Activated T-helper 1 cell treated with anti-CD3 and anti-CD28 coated beads, Interleukin-12 subunit alpha, Interleukin-12 subunit beta, Interleukin-2, Interleukin-4 antibody, amounts not matched to agents 30 ng/mL and 10 ng/mL and 1 ng/mL, durations not matched to agents 14 hours and 24 hours and 36 hours (primary cell): ENCODE measurements at places on chromosomes 2 and 18.
A peak's percentile ranks its signal among the peaks of the same experiment; 100 is the strongest.

GRCh38 chr2:46404181-46404759, 75.1 kb upstream of the TMEM247 start:
- no peak for DNase-seq
- H3K4me1 ChIP-seq = no peaks in the 10 kb centered on the region
- H3K36me3 ChIP-seq = no peaks in the 10 kb centered on the region

- peaks cover 13% of the 10 kb centered on the region for H3K4me1 ChIP-seq
- H3K4me3 ChIP-seq = no peak overlapping the region
- H3K27ac ChIP-seq = no peak overlapping the region
- DNase-seq = no peak
These were observed 67.5 kb downstream of the NYAP2 start for GRCh38 chr2:225466891-225467604.

GRCh38 chr2:41806286-41806685, 241.5 kb upstream of the PKDCC start:
- H3K27ac ChIP-seq = no peak overlapping the region
- H3K27me3 ChIP-seq = no peaks in the 10 kb centered on the region
- no peaks in the 10 kb centered on the region for H3K36me3 ChIP-seq
- H3K4me1 ChIP-seq = no peaks in the 10 kb centered on the region
- no peak overlapping the region for H3K4me3 ChIP-seq

DNA sequence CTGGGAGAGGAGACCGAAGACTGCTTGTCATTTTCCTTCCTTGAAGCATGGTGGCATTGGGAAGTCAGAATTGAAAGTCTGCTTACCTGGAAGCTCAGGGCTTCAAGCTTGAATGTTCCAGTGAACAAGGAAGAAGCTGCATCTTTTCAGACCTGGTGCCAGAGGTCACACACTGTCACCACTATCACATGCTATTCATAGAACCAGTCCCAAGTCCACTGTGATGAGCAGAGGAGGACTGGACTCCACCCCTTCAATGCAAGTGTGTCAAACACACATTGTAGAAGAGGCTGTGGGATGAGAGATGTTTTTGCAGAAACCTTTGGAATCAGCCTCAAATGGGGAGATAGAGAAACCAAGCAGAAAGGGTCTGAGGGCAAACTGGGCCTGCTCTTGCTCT, 81.4 kb downstream of the LYPD1 start:
- no peak for DNase-seq
- no peaks in the 10 kb centered on the region for H3K36me3 ChIP-seq
- no peak overlapping the region for H3K4me3 ChIP-seq
- no peaks in the 10 kb centered on the region for H3K27me3 ChIP-seq
- no peak overlapping the region for H3K27ac ChIP-seq
- H3K4me1 ChIP-seq = no peaks in the 10 kb centered on the region

DNA sequence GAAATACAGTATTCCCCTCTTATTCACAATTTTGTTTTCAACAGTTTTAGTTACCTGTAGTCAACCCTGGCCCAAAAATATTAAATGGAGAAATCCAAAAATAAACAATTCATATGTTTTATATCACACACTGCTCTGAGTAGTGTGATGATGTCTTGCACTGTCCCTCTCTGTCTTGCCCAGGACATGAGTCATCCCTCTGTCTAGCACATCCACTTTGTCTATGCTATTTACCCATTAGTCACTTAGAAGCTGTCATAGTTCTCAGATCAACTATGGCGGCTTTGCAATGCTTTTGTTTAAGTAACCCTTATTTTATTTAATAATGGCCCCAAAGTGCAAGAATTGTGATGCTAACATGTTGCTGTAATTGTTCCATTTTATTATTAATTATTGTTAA, 380.6 kb upstream of the REG3G start:
- H3K27me3 ChIP-seq = no peaks in the 10 kb centered on the region
- H3K4me3 ChIP-seq = no peak overlapping the region
- H3K4me1 ChIP-seq = no peaks in the 10 kb centered on the region
- H3K36me3 ChIP-seq = no peaks in the 10 kb centered on the region

GRCh38 chr2:100274566-100275199, 47.6 kb downstream of the LONRF2 start:
- DNase-seq = no peak
- H3K27me3 ChIP-seq = peaks cover 6% of the 10 kb centered on the region
- H3K4me1 ChIP-seq = peaks cover 6% of the 10 kb centered on the region

DNA sequence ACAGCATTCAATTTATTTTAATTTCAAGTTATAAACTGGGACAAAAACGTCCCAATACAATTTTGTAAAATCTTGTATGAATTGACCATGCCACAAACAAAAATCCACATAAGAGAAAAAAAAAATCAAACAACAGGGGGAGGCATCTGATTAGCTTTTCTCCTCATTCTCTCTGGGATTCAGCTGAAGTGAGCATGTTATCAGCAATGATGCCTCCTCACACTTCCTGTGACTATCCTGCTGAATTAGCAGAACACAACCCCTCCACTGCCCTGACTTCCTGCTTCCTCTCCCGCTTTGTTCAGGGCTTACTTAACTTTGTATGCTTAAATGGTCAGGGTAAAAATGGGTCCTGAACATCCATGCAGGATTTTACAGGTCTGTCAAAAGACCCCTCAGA, 132.2 kb upstream of the ITGB6 start:
- H3K27me3 ChIP-seq = no peaks in the 10 kb centered on the region
- no peak overlapping the region for H3K27ac ChIP-seq
- H3K36me3 ChIP-seq = peaks cover 5% of the 10 kb centered on the region
- H3K4me3 ChIP-seq = peak overlapping the region; percentile 29
- H3K4me1 ChIP-seq = peaks cover 88% of the 10 kb centered on the region

GRCh38 chr2:3631851-3632659, 25.9 kb upstream of the ALLC start:
- H3K4me1 ChIP-seq = no peaks in the 10 kb centered on the region
- H3K4me3 ChIP-seq = no peak overlapping the region
- DNase-seq = no peak
- peaks cover 2% of the 10 kb centered on the region for H3K27me3 ChIP-seq

DNA sequence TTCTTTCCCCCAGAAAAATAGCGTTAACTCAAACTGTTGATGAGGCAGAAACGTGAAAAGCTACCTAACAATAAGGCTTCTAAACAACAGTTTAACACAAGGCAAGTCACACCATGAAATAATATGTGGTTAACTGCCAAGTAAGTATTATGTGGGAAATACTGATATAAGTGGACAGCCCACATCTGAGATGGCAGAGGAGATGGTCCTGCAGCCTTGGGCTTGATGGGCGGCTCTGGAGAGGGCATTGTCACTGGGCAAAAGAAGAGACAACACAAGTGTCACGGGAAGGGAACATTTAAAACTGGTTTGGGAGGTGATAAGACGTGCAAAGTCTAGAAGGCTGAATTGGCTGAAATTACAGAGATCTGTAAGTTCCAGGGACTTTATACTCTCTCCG, 147.2 kb downstream of the PKP4 start:
- H3K4me3 ChIP-seq = no peak overlapping the region
- peaks cover 1% of the 10 kb centered on the region for H3K36me3 ChIP-seq
- DNase-seq = no peak
- H3K4me1 ChIP-seq = no peaks in the 10 kb centered on the region
- no peaks in the 10 kb centered on the region for H3K27me3 ChIP-seq

DNA sequence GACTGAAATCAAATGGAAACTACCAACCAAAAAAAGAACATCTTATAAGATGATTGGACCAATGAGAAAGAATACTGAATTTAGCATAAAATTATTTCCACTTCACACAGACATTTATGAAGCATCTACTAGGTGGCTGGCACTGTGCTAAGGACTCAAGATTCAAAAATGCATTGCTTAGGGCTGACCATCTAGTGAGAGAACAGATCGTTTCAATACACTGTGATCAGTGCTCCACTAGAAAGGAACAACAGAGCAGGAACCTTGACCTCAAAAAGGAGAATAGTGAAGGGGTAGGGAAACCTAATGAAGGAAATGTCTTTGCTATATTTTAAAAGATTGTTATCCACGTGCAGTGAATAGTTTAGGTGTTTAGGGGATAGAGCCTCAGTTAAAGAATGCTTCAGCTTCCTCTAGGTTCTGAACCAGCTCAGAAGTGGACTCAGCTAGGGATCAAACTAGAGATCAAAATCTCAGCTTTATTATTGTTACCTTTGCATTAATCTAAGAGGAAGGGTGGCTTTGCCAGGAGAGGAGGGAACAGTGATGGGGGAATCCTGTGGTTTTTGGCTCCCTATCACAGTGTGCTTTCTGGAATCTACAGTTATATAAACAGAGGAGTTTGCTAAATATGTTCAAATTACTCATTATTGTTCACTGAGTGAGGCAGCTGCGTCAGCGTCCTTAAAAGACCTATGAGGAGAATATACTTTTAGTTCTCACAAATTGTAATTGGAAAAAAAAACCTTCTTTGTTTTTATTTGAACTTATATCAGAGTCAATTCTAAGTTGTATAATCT, 16.2 kb upstream of the BBS5 start:
- no peaks in the 10 kb centered on the region for H3K4me1 ChIP-seq
- no peaks in the 10 kb centered on the region for H3K27me3 ChIP-seq
- no peak overlapping the region for H3K27ac ChIP-seq
- no peak for DNase-seq

DNA sequence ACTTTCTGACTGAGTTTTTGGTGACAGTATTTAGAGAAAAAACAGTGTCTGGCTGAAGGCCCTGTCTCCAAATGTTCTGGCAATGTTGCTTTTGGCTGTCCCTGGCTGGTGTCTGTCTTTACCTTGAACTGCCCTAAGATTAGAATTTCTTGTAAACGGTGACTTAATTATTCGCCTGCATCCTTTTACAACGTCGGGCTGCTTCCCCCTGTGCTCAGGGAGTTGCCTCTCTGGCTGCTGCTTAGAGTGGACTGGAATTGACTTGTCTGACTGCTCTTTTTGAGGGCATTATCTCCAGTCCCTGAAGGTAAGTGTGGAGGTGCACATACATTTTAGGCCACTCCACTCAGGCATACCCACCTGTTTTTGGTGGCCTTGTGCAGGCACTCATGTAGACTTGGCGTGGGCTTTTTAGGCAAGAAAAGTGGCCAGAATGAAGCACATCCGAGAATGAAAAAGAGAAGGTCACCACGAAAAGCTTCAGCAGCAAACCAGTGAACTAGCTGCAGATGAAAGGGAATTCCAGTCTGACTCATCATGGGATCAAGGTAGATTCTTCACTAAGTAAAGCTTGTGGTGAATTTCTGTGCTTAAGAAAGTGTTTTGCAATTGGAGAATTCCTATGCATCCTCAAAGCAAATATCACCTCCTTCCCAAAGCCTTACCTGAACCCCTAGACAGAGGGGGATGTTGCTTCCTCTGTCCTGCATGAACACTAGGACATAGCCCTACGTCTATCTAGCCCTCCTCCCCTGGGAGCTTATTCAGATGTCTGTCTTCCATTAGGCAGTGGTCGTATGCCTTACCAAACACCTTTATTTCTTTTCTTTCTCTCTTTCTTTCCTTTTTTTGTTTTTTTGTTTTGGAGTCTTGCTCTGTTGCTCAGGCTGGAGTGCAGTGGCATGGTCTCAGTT, 230.3 kb upstream of the TRIB2 start:
- peaks cover 57% of the 10 kb centered on the region for H3K4me1 ChIP-seq
- DNase-seq = no peak
- H3K27ac ChIP-seq = no peak overlapping the region
- H3K4me3 ChIP-seq = no peak overlapping the region
- peaks cover 10% of the 10 kb centered on the region for H3K36me3 ChIP-seq

DNA sequence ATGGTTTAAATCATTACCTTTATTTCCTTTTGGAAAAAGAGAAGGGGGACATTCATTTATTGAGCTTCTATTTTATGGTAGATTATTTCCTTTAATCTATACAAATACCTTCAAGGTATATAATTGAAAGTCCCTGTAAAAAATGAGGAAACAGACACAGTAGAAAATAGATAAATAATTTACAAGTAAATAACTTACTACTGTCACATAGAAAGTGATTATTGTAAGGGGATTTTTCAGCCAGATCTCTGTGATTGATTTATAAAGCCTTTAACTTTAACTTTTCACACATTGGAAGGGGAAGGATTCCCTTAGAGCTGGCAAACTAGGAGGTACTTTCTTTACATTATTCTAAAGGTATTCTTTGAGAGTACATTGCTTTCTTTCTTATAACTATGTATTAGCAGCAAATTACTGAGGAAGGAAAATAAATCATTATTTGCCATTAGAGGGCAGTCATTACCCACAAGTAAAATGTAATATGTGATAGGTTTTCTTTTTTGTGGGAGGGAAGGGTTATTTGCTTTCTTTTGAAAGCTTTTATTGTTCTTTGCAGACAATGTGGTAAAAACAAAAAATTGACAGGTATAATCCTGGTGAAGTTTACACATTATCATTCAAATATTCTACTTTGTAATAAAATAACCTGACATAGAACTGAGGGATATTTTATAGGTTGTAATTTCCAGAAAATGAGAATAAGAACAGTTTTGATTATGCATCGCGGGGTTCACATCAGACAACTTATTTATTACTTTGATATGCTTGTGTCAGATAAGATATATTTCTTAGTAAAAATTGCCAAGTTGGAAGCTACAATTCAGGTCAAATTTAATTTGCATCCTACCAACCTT, 24.8 kb upstream of the RPE start:
- DNase-seq = no peak
- no peaks in the 10 kb centered on the region for H3K36me3 ChIP-seq
- no peak overlapping the region for H3K27ac ChIP-seq
- H3K4me1 ChIP-seq = no peaks in the 10 kb centered on the region

DNA sequence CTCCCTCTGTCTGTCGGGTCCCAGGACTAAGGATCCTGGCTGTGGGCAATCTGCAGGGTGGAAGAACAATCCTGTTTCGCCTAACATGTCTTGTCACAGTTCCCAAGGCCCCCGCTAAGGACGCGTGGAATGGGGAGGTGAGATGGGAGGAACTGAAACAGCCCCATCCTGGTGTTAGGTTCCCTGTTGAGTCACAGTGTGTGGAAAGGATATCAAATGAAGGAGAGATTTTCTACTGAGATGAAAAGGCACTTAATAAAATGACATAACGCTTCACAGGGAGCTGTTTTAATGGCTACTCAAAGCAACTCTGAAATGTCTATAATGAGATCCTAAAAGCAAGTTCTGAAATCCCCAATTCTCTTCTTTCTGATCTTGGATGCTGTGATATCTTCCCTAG, 52.5 kb downstream of the RAB31 start:
- no peak overlapping the region for H3K4me3 ChIP-seq
- peaks cover 8% of the 10 kb centered on the region for H3K27me3 ChIP-seq
- no peaks in the 10 kb centered on the region for H3K36me3 ChIP-seq
- no peak overlapping the region for H3K27ac ChIP-seq

GRCh38 chr18:22345718-22346117, 72.0 kb downstream of the CTAGE1 start:
- peaks cover 44% of the 10 kb centered on the region for H3K27me3 ChIP-seq
- no peak overlapping the region for H3K4me3 ChIP-seq
- H3K36me3 ChIP-seq = no peaks in the 10 kb centered on the region
- no peak for DNase-seq
- H3K27ac ChIP-seq = no peak overlapping the region

GRCh38 chr18:22176420-22177326, 7.3 kb downstream of the GATA6 start:
- H3K27ac ChIP-seq = no peak overlapping the region
- H3K4me3 ChIP-seq = no peak overlapping the region
- no peak for DNase-seq
- no peaks in the 10 kb centered on the region for H3K4me1 ChIP-seq
- no peaks in the 10 kb centered on the region for H3K36me3 ChIP-seq
- H3K27me3 ChIP-seq = peaks cover 55% of the 10 kb centered on the region

GRCh38 chr18:11808001-11808855, 43.0 kb upstream of the CHMP1B start:
- H3K27ac ChIP-seq = no peak overlapping the region
- peaks cover 3% of the 10 kb centered on the region for H3K27me3 ChIP-seq
- H3K36me3 ChIP-seq = no peaks in the 10 kb centered on the region
- H3K4me3 ChIP-seq = no peak overlapping the region
- no peak for DNase-seq

- peaks cover 24% of the 10 kb centered on the region for H3K36me3 ChIP-seq
- H3K4me1 ChIP-seq = peaks cover 24% of the 10 kb centered on the region
- H3K4me3 ChIP-seq = no peak overlapping the region
These were observed 37.5 kb downstream of the CMPK2 start for GRCh38 chr2:6828299-6828584.
